CMK (cell line): ENCODE measurements at places on chromosomes 2 and 18.
A peak's percentile ranks its signal among the peaks of the same experiment; 100 is the strongest.

GRCh38 chr2:73832930-73833329, 4.2 kb downstream of the STAMBP start:
- DNase-seq = no peak

DNA sequence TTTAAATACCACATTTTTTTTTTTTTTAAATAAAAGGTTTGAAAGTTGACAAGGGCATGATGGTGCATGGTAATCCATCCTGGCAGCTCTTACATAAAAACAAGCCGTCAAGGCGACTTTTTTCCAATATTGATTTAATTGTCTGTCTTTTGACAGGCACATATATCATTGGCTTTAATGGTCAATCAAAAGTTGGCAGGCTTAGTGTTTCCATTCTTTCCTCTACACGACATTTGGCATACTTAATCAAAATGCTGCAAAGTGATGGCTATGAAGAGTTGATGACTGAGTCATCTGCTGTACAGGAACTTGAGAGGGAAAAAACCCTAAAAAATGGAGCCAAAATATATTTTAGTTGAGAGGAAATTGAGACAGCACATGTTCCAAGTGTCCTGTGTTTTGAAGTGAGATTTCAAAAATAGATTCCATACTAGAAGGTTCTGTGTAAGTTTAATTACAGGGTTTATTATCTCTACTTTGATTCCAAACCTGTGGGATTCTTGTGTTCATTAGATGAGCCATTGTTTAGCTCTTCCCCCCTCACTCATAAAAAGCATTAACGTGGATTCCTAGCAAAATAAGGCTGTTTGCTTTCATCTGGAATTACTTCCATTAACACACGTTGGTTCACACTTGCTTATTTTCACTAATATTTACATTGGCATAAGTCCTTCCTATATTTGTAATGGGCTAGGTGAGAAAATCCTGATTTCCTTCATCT, 3.2 kb downstream of the TSHZ1 start:
- no peak for DNase-seq

DNA sequence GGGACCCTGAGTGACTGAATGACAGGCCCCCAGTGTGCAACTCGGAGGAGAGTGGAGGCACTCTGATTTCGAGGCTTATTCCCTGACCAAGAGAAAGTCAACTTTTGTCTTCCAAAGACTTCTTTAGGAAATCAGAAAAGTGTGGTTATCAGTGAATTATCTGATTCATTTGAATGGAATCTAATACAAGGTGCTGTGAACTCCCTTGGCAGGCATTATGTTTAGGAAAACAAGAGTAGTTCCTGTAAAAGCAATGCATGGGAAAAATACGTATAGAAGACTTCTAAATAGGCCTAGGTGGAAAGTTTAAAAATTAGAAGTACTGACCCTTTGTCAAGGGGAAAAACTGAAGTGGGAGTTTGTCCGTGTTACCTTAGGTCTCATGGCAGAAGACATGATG, 269.4 kb downstream of the GBX2 start:
- no peak for DNase-seq

DNA sequence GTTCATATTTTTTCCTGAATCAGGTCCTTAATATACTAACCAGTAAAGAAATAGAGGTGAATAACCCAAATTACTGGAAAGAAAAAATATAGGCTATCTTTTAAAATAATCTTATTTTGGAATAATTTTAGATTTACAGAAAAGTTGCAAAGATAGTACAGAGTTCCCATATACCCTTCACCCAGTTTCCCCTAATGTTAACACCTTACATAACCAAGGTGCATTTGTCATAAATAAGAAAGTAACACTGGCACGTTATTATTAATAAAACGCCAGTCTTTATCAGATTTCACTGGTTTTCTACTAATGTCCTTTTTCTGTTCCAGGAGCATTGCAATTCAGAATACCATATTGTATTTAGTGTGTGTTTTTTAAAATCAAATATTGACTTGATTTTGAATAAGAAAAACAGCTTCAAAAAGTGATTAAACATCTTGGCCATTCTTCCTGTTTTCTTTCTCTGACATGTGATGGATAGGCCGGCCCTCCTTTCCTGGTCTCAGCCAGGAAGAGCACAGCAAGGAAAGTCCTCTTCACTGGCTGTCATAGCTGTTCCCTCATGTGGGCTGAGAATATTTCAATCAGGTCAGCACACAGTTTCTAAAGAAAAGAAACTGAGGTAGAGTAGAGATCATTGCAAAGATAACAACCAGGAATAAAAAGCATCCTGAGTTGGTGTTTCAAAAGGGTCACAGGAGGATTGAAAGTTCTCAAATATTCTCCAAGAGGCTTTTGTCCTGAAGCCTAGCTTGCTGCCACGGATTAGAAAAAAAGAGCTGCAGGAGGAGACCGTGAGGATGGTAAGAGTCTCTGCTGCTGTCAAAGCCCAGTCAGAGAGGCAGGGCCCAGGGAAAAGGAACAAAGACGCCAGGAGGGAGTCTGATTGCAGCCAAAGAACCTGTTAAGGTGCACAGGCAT, 79.3 kb upstream of the ARL5A start:
- DNase-seq = no peak

DNA sequence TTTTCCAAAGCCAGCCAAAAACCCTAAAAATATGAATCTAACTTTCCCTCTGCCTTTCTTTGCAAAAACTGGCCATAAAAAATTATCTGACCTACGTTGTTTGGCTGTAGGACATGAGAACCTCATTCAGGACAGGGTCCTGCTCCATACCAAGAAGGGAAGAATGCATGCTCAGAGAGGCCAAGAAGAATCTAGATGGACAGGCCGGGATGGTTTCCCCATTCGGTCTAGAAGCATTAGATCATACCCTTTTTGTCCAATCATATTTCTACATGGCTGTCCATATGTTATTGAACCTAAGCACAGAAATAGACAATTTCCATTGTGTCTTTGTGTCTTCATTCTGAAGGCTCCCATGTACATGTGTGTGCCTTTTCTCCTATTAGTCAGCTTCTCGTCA, 2120.4 kb upstream of the PIK3C3 start:
- no peak for DNase-seq

DNA sequence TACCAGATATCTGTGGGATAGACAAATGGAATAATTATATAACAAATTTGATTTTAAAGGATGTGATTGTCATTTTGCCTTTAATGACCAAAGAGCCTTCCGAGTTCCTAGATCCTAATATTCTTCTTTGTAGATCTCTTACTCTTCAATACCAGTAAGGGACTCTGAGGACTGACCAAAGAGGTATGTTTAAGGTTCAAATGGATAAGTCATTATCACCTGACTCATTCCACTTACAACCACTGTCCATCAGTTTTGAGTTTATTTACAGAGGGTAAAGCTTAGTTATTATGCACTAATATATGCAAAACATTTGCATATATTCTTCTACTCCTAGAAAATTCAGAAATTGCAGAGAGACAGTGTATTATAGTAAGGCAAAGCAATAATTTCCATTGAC, 62.7 kb downstream of the CCDC148 start:
- no peak for DNase-seq

GRCh38 chr2:97730245-97730644, 16.9 kb downstream of the ZAP70 start:
- no peak for DNase-seq

GRCh38 chr2:135800513-135801460, 36.2 kb downstream of the LCT start:
- no peak for DNase-seq

DNA sequence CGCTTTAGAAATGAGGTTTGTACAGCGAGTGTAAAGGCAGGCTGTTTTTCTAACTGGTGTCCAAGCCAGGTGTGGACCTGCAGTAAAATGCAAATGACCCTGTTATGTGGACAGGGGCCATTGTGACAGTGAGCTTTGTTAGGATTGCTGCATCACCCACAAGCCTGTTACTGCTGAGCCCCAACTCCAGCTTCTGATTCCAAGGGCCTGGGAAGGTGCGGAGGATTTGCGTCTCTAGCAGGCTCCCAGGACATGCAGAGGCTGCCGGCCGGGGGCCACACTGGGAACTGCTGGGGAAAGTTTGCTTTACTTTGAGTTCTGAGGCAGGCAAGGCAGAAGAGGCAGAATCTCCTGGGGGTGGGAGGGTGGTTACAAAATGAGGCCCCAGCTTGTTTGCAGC, 164.1 kb downstream of the GLI2 start:
- no peak for DNase-seq

DNA sequence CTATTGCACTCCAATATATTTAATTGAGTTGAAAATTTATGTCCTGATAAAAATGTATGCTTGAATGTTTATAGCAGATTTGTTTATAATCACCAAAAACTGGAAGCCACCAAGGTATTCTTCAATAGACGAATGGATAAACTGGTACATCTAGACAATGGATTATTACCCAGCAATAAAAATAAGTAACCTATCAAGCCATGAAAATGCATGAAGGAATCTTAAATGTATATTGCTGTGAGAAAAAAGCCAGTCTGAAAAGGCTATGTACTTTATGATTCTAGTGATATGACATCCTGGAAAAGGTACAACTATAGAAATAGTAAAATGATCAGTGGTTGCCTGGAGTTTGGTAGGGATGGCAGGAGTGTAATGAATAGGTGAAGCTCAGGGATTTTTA, 580.7 kb downstream of the DCC start:
- no peak for DNase-seq

- DNase-seq = no peak
Observed at GRCh38 chr18:57281519-57281918, 70.8 kb upstream of the ST8SIA3 start.

DNA sequence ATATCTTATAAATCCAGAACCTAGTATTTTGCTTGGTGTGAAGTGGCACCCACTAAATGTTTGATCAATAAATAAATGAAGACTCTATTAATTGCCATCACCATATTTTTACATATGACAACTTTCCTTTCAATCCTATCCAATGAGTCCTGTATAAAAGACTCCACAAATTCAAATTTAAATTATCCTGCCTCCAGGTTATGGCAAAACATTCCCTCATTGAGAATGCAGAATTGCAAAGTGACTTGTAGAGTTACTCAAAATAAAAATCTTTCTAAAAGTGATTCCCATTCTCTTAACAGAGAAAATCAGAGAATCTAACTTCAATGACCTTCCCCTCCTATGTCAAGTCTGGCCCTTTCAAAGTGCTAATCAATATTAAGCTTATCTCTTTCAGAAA, 236.8 kb downstream of the GRB14 start:
- DNase-seq = no peak

DNA sequence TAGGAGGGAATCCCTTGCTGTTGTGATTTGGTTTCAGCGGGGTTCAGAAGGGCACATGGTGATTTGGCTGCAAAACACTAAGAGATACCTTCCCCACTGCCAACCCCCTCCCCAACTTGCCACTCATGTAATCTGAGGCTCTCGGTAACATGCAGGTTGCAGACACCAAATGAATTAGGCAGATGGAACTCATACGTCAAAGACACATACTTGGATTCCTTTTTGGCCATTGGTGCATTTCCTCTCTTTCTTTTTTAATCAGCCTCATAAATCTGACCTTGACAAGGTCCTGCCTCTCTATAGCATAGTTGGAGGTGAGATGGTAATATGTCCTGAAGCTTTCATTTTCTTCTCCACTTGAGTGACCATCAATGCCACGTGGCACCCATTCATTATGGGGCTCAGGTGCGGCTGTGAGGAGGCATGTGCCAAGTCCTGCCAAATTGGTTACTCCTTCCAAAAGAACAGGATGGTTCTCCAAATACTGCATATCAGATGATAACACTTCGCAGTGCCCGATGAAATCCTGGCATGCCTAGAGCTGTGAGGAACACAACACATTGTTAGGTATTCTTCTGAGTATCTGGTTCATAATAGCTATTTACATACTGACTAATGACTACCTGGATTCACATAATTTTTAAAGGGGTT, 8.3 kb upstream of the TMEM178A start:
- no peak for DNase-seq

DNA sequence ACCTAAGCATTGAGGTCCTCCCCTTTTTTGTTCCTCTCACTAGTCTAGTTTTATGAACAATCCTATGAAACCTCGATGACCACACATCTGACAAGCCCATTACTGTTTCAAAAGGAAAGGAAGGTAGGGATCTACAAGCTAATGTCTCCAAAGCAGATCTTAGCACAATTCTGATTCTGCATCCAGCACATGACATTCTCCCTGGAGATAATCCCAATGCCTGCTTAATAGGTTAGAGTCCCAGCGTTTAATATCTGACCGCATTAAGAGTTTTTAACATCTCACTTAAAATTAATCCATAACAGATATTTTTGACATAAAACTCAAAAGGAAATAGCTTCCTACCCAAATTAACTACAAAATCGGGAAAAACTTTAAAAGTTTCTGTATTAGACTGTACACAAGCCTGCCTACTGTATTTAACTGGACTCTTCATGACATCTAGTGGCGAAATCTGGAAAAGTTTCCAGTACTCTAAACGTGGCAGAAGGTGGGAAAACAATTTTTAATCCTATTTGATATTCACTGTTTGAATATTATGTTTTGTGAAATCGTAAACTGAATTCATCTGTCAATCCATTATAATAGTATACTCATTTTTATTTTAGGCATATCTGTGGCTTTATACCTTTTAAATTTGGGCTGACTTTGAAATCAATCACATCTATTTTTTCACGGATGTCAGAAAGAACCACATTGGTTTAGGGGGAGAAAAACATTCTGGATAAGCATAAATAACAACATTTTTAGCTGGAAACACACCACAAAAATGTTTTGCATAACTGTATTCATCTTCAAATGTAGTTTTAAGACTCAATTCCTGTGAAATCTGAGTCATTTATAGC, 62.4 kb downstream of the TXNL1 start:
- peak; percentile 9 for DNase-seq

- DNase-seq = no peak
Observed at GRCh38 chr2:128602038-128602698, 283.5 kb upstream of the HS6ST1 start.

- no peak for DNase-seq
Observed at GRCh38 chr18:63054901-63055584, 264.5 kb downstream of the BCL2 start.

- no peak for DNase-seq
Observed at GRCh38 chr18:11997466-11997865, 16.2 kb downstream of the IMPA2 start.
